ENCODE measurements at places on chromosomes 6 and 20. TPM values are rescaled to one million over a fixed set of nuclear protein-coding genes. Genes with fewer than 3 reads are reported as not detected.

DNA sequence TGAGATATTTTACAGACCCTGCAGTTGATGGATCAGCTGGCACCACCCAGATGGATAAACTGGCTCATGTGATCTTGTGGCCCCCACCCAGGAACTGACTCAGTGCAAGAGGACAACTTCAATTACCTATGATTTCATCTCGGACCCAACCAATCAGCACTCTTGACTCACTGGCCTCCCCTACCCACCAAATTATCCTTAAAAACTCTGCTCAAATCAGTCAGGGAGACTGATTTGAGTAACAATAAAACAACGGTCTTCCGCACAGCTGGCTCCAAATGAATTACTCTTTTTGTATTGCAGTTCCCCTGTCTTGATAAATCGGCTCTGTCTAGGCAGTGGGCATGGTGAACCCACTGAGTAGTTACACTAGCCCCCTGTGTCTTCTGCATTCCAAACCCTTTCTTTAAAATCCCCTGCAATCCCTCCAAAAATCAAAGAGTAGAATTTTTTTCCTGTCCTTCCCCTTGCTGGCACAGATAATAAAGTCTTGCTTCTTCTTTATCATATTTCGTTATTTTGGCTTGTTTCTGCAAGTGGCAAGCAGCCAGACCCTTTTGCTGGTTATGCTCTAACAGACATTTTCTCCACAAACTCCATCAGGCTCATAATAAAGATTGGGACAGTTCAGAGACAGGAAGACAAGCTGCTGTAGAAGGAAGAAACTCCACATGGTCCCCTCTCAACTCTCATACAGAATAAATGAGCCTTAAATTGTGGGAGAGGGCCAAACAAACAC is 48.3 kb downstream of the OR2B6 start:
- H3K36me3 ChIP-seq, result no peaks in the 10 kb centered on the region
- H3K4me1 ChIP-seq, result no peaks in the 10 kb centered on the region
- H3K27ac ChIP-seq, result no peak overlapping the region
- no peak overlapping the region for H3K4me3 ChIP-seq
- no peak for DNase-seq

AP5S1 gene
- 11.1 TPM for total RNA-seq

DNA sequence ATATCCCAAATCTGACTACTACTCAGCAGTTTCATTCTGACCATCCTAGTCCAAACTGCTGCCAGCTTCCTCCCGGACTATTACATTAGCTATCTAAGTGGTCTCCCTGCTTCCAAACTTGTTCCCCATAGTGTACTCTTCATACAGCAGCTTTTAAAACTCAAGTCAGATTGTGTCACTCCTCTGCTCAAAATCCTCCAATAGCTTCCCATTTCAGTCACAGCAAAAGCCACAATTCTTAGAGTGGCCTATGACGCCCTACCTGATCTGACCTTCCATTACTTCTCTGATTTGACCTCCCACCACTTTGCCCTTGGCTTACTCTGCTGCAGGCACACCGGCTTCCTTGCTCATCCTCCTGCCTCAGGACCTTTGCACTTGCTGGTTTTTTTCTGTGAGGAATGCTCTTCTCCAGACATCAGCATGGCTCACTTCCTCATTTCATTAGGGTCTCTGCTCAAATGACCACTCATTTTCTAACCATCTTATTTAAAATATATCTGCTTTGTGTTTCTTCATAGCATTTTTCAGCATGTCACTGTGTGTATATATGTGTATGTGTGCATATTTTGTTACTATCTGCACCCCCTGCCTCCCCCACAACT is 111.1 kb upstream of the DTNBP1 start:
- DNase-seq, result no peak
- H3K27me3 ChIP-seq, result peaks cover 4% of the 10 kb centered on the region
- no peaks in the 10 kb centered on the region for H3K36me3 ChIP-seq
- no peak overlapping the region for H3K27ac ChIP-seq

DNA sequence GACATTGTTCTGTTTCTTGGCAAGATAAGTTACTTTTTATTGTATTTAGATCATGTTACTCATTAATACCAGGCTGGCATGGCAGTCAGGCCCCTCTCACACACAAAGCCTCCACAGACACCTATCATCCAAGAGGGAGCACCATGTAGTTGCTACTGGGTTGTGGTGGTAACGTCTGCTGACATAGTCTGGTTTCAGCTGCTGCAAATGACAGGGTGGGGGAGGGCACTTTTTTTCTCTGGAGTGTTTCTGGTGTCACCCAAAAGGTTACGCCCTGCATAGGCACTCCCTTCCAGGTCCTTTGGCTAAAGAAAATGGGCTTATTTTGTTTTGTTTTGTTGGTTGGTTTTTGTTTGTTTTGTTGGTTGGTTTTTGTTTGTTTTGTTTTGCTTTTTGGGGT is 236.4 kb upstream of the RIMS1 start:
- H3K4me3 ChIP-seq, result no peak overlapping the region
- no peak overlapping the region for H3K27ac ChIP-seq
- no peaks in the 10 kb centered on the region for H3K36me3 ChIP-seq
- no peaks in the 10 kb centered on the region for H3K27me3 ChIP-seq
- no peak for DNase-seq

- no peaks in the 10 kb centered on the region for H3K27me3 ChIP-seq
- H3K4me3 ChIP-seq, result no peak overlapping the region
- no peak for DNase-seq
- H3K36me3 ChIP-seq, result no peaks in the 10 kb centered on the region
Measured at GRCh38 chr6:107991061-107991460, 33.1 kb upstream of the SEC63 start.

GRCh38 chr6:106182455-106182854 is 96.3 kb downstream of the PRDM1 start:
- H3K4me3 ChIP-seq, result no peak overlapping the region
- no peaks in the 10 kb centered on the region for H3K4me1 ChIP-seq
- H3K27me3 ChIP-seq, result no peaks in the 10 kb centered on the region
- H3K27ac ChIP-seq, result no peak overlapping the region

AIF1 gene
- 109 TPM for total RNA-seq

- no peak for DNase-seq
- H3K4me3 ChIP-seq, result no peak overlapping the region
- H3K27me3 ChIP-seq, result no peaks in the 10 kb centered on the region
- no peak overlapping the region for H3K27ac ChIP-seq
Measured at GRCh38 chr20:35502352-35502751, 27.1 kb downstream of the C20orf173 start.

GRCh38 chr6:27891320-27891875 is 20.8 kb downstream of the OR2B2 start:
- no peak overlapping the region for H3K27ac ChIP-seq
- peaks cover 34% of the 10 kb centered on the region for H3K27me3 ChIP-seq
- no peak for DNase-seq
- no peak overlapping the region for H3K4me3 ChIP-seq

DNA sequence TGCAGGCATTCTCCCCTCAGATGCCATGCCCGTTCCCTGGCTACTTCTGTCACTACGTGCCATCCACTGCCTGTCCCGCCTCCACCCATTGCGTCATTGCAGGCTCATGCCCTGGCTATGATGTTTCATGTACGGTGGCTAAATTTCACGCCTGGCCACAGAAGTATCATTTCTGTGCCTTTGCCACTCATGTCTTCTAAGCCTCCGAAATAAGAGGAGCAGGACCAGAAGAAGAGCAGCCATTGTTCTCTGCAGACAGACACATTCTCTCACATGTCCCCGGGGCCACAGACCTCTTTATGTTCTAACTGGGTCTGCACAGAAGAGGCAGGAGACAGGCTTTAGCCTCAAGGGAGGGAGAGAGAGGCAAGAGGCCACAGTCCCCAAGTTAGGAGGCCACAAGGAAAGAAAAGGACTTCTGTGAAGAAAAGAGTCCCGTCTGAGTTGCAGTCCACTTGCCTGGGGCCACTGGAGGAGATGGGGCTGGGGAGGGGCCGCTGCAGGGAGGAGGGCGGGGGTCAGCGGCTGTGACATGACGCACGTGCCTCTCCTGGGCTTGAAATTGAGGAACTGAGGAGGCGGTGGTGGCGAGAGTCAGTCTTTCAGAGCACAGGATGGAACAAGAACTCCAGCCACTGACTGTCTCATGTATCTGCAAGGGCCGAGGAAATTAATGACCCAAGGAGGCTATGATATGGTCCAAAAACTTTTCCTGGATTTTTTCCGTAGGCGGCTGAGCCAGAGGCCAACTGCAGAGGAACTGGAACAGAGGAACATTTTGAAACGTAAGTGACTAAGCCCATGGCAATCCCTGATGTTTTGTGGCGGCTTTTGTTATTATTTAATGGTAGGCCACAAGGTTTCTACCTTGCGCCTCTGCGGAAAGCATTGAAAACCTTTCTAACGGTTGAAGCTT is 55.9 kb downstream of the TBC1D7 start:
- peaks cover 17% of the 10 kb centered on the region for H3K36me3 ChIP-seq
- DNase-seq, result peak; percentile 85
- peak overlapping the region; percentile 50 for H3K27ac ChIP-seq
- peaks cover 9% of the 10 kb centered on the region for H3K4me1 ChIP-seq
- peak overlapping the region; percentile 38 for H3K4me3 ChIP-seq

SPATA25 gene
- total RNA-seq, result 1.1 TPM

EGFL8 gene
- 13.4 TPM for total RNA-seq

DNA sequence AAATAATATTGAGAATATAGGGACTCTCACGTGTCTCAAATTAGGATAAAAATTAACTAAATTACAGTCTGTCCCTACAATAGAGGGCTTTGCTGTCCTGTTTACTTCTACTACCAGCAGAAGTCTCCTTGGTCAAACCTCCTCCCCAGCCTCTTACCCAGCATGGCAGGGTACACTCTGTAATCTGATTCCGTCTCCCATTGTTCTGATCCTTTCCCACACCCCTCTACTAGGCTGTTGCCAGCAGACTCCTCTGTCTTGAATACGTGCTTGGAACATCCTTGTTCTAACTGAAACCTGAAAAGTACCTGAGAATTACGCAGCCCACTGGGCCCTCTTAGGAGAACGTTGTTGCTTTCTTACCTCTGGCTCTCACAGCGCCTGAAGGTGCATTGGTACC is 112.2 kb upstream of the PREP start:
- H3K36me3 ChIP-seq, result no peaks in the 10 kb centered on the region
- H3K4me1 ChIP-seq, result peaks cover 2% of the 10 kb centered on the region
- no peak for DNase-seq
- no peaks in the 10 kb centered on the region for H3K27me3 ChIP-seq
- no peak overlapping the region for H3K27ac ChIP-seq
- no peak overlapping the region for H3K4me3 ChIP-seq

- no peaks in the 10 kb centered on the region for H3K27me3 ChIP-seq
- no peaks in the 10 kb centered on the region for H3K36me3 ChIP-seq
- peak overlapping the region; percentile 81 for H3K4me3 ChIP-seq
- peak; percentile 43 for DNase-seq
- peak overlapping the region; percentile 89 for H3K27ac ChIP-seq
Measured at GRCh38 chr6:30688569-30688968, 2.1 kb upstream of the PPP1R18 start.

- H3K27ac ChIP-seq, result no peak overlapping the region
- no peaks in the 10 kb centered on the region for H3K4me1 ChIP-seq
Measured at GRCh38 chr20:2005359-2005758, 11.5 kb upstream of the PDYN start.

MAP3K5 gene
- total RNA-seq, result 32.0 TPM

GTSF1L gene
- not detected for total RNA-seq

RNF144B gene
- total RNA-seq, result 109 TPM

PNPLA1 gene
- 0.27 TPM for total RNA-seq

DNA sequence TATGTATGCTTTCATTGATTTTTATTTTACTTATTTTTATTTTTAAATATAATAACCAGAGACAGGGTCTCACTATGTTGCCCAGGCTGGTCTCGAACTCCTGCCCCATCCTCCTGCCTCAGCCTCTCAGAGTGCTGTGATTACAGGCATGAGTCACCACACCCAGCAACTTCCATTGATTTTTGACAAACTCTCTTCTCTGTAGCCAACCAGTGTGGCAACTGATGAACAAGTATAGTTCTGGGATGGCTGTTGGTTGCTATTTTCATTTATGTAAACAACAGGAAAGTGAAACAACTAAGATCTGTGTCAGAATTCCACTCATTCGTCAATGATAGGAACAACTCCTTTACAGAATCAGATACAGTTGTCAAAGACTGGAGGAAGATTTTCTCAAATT is 356.7 kb upstream of the JARID2 start:
- DNase-seq, result no peak
- no peaks in the 10 kb centered on the region for H3K27me3 ChIP-seq
- no peaks in the 10 kb centered on the region for H3K36me3 ChIP-seq
- H3K4me1 ChIP-seq, result no peaks in the 10 kb centered on the region
- no peak overlapping the region for H3K4me3 ChIP-seq

- no peaks in the 10 kb centered on the region for H3K27me3 ChIP-seq
- no peak for DNase-seq
Measured at GRCh38 chr6:150463852-150464251, 95.0 kb downstream of the IYD start.

DNA sequence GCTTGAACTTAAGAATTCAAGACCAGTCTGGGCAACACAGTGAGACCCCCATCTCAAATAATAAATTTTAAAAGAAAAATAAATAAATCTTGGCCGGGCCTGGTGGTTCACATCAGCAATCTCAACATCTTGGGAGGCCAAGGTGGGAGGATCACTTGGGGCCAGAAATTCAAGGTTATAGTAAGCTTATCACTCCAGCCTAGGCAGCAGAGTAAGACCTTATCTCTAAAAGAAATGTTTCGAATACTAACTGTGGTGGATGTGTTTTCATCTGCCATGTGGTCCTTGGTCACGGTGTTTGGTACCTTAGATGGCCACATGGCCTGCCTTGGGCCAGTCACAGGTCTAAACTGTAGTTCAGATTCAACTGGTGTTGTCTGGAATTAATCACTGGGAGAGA is 5.8 kb downstream of the UBE2C start:
- peaks cover 13% of the 10 kb centered on the region for H3K4me1 ChIP-seq
- H3K27ac ChIP-seq, result no peak overlapping the region
- peaks cover 14% of the 10 kb centered on the region for H3K27me3 ChIP-seq
- no peak overlapping the region for H3K4me3 ChIP-seq
- H3K36me3 ChIP-seq, result no peaks in the 10 kb centered on the region

OOEP gene
- not detected for total RNA-seq

SLC26A8 gene
- 1.2 TPM for total RNA-seq

- peaks cover 15% of the 10 kb centered on the region for H3K4me1 ChIP-seq
- H3K36me3 ChIP-seq, result no peaks in the 10 kb centered on the region
- H3K27ac ChIP-seq, result no peak overlapping the region
- DNase-seq, result no peak
- no peaks in the 10 kb centered on the region for H3K27me3 ChIP-seq
Measured at GRCh38 chr20:11266571-11266970, 592.8 kb upstream of the JAG1 start.

DNAAF9 gene
- total RNA-seq, result 24.0 TPM

ETV7 gene
- 5.2 TPM for total RNA-seq

DNA sequence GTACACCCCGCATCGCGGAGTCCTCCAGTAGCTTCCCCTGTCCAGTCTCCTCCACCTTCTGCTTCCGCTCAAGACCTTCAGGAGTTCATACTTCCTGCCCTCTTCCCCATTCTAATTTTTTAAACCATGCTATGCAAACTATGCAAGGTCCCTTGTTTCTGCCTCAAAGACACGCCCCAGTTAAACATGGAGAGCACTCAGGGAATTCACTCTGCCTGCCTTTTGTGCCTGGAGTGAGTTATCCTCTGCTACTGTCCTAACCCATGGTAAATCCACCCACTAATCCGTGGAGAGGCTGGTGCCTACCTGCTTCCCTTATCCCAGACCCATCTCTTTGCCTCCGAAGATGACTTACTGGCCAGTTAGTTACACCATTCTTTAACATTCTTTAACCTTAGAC is 473.7 kb upstream of the JARID2 start:
- no peak overlapping the region for H3K4me3 ChIP-seq
- H3K36me3 ChIP-seq, result no peaks in the 10 kb centered on the region
- no peaks in the 10 kb centered on the region for H3K4me1 ChIP-seq
- no peak overlapping the region for H3K27ac ChIP-seq

C6orf132 gene
- total RNA-seq, result 13.5 TPM
